ENCODE measurements at places on chromosomes 4 and X.

DNA sequence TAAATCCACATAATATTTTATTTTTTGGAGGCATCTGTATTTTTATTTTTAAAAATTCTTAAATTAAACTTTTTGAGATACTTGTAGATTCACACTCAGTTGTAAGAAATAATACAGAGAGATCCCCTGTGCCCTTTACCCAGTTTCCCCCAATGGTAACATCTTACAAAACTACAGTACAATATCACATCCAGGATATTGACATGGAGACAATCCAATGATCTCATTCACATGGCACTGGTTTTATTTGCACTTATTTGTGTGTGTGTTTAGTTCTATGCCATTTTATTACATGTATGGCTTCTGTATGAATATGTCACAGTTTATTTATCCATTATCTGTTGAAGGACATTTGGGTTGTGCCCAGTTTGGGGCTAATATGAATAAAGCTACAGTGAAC is 35.5 kb upstream of the EIF1AX start:
- DNase-seq: no peak

GRCh38 chrX:67523932-67524331 is 19.9 kb upstream of the AR start:
- no peak for DNase-seq

DNA sequence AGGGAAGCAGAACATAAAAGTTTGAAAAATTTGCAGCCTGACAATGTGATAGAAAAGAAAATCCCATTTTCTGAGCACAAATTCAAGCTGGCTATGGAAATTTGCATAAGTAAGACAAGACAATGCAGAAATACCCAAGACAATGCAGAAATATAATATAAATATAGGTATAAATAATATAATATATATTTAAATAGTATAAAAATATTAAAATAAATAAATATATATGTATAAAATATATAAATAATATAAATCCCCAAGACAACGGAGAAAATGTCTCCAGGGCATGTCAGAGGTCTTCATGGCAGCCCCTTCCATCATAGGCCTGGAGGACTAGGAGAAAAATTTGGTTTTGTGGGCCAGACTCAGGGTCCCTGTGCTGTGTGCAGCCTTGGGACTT is 125.0 kb upstream of the AADAT start:
- no peak for DNase-seq

- no peak for DNase-seq
Observed at GRCh38 chr4:40157436-40157835, 39.4 kb upstream of the RHOH start.

DNA sequence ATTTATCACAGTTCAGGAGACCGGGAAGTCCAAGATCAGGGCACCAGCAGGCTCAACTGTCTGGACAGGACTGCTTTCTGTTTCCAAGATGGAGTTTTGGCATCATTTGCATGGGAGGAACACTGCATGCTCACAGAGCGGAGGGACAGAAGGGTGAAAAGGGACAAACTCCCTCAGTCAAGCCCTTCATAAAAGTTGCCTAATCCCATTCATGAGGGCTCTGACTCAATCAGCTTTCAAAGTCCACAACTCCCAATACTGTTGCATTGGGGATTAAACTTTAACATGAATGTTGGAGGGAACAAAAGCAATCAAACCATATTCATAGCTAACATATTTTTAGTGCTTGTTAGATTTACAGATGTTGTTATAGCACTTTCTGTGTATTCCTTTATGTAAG is 158.9 kb upstream of the MAD2L1 start:
- DNase-seq: no peak

- no peak for DNase-seq
Observed at GRCh38 chrX:2960861-2961515, 31.8 kb upstream of the ARSD start.

Measured in NCI-H526 (cell line).